ENCODE measurements at places on chromosomes 6 and 20.

GRCh38 chr6:14467591-14467990 lies 350.0 kb downstream of the CD83 start:
- DNase-seq: no peak

- DNase-seq: no peak
These were observed 3.0 kb upstream of the TMEM14C start for GRCh38 chr6:10719964-10720264.

DNA sequence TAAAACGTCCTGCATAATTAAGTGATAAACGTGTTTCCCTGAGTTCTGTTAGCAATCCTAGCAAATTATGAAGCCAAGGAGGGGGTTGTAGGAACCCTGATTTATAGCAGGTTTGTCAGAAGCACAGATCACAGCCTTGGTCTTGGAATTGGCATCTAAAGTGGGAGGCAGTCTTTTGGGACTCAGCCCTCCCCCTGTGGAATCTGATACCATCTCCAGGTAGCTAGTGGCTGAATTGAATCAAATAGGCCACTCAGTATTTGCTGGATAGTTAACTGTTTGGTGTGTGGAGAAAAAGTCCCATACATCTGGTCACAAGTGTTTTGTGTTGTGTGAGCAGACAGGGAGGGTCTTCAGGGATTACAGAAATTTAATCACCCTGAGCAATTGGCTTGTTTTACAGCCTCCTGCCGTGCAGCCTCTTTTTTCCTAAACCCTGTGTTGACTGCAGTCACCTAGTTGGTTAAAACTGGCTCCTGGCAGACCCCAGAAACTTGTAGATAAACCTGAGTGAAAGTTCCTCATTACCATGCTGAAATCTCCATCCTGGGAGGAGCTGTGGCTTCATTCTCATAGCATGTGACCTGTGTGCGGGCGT lies 19.0 kb upstream of the KIFC1 start:
- DNase-seq: no peak

- peak; percentile 81 for DNase-seq
These were observed 148.3 kb downstream of the GPX5 start for GRCh38 chr6:28673787-28674671.
